ENCODE measurements at places on chromosomes 5 and 9.

DNA sequence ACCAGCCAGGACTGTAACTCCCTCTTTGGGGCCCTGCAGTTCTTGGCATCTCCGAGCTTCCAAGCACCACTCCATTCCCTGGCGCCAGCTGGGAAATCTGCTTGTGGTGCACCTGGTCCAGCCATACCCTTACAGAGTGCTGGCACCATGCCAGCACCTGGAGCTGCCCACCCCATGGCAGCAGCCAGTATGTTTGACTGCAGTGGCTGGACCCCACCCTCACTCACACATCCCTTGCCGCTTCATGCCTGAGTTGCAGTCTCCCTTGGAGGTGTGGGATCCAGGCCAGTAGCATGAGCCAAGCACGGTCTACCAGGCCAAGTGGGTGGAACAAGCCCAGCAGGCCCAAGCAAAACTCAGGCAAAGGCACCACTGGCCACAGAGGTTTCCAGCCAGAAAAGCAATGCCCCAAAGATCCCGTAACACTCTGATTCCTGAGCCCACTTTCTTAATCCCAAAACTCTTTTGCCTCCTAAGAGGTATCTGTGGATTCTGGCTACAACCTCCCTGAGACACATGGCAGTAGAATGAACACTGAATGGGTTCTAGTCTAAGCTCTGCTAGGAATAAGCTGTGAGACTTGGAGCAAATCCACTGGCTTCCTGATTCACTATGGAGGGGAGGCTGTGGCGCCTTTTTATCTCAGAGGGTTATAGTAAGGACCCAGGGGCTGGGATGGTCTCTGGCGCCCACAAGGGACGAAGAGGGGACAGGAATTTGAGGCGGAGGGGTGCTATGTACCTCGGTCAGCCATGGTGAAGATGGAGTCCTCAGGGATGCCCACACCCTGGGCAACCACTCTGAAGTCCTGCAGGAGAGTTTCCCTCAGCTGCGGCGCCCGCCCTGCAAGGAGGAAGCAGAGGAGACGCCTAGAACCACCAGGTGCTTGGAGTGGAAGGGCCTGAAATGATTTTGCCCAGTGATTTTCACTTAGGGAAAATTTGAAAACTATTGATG lies 5.6 kb downstream of the AMBP start:
- no peak for DNase-seq

GRCh38 chr5:132759114-132760048 lies 12.2 kb downstream of the CCNI2 start:
- DNase-seq: no peak

GRCh38 chr5:127702434-127702833 lies 757 bp upstream of the CCDC192 start:
- DNase-seq: no peak

DNA sequence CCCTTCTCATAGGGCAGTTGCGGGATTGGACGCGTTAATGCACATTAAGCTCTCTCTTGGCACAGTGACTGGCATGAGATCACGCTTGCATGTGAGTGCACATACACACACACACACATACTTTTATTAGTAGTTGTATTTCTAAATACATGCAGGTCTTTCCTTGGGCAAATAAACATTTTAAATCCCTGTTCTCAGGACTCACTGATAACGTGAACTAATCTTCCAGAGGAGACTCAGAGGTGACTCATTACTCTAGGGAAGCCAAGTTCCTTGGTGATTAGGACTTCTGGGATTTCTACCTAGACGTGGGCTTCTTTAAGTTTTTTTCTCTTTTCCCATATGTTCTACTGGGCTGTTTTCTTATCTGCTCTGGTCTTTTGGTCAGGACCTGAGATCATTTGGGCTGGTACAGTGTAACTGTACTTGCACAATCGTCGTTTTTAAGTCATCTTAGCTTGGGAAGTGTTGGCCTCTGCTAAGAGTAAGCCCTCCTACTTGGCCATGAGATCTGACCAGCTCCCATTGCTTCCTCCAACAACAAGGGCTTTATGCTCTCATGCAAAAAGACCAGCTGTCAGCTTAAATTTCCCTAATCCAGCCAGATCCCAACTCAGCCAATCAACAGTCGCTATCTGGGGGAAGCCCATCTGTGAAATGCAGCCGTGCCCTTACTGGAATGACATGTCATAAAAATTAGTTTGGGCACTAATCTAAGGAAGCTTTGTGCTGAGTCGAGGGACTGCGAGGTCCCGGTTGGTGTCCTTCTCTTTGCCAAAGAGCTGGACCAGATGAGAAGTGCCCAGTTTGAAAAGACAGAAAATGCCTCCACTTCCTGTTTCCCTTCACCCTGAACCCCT lies 176.4 kb upstream of the ANKRD55 start:
- no peak for DNase-seq

DNA sequence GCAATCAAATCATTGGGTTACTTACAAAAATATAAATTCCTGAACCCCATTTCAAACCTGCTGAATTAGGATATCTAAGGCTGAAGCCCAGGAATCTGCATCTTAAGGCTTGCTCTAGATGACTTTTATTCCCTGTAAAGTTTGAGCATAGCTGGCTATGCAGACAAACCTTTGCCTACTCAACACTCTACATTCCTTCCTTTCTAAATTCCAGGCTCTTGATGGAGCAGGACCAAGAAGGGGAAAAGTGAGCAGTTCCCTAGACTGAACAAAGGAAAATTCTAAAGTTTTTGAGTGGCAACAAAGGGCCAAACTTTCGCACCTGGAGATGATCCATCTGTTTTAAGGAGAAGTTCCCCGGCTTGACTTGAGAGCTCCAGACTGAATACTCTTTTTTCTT lies 9.8 kb upstream of the ADRA1B start:
- no peak for DNase-seq

- no peak for DNase-seq
These were observed 47.2 kb downstream of the STK10 start for GRCh38 chr5:172140866-172141265.

GRCh38 chr5:122713041-122713440 lies 61.8 kb upstream of the SNX2 start:
- no peak for DNase-seq

GRCh38 chr5:122137702-122138101 lies 8.4 kb downstream of the ZNF474 start:
- no peak for DNase-seq

DNA sequence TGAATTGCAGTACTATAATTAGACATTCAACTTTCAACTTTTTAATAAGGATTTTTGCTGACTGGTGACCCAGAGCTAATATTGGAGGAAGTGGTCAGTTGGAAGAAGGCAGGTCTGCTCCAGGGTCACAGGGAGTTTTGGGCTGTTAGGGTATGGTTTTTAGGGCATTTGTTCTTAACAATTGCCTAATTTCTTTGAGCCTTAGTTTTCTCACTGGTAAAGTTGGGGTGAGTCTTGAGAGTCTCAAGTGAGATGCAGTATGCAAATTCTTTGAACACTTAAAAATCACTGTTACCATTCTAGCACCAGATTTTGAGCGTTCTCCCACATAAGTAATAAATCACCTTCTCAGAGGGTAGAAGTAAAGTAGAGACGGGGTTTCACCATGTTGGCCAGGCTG lies 50.9 kb downstream of the RMI1 start:
- DNase-seq: no peak

GRCh38 chr9:136631038-136632000 lies 31.4 kb upstream of the EGFL7 start:
- no peak for DNase-seq

- no peak for DNase-seq
These were observed 25.8 kb downstream of the PTGES2 start for GRCh38 chr9:128101690-128102089.

- DNase-seq: no peak
These were observed 35.9 kb downstream of the KIF2A start for GRCh38 chr5:62341783-62342475.
